LHCN-M2 (cell line): ENCODE measurements at places on chromosomes 3 and 15.

GRCh38 chr15:70495991-70496599 lies 267.3 kb downstream of the UACA start:
- no peak for DNase-seq

DNA sequence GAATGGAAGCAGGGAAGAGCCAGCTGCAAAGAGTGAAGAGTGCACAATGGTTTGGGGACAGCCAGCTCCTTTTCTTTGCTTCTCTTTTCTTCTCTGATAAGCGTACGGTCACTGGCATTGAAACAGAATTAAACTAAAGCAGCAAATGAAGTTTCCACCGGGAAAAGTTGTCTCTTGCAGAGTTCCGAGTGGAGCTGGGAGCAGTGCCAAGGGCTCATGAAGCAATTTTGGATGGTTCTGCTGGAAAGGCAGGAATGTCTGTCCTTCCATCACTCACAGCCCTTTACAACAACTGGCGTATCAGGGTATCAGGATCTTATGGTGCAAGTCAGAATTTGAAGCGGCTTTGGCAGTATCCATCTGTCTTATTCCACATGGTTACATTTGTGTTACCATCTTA lies 1042.9 kb downstream of the NTRK3 start:
- DNase-seq = no peak

- DNase-seq = no peak
These were observed 45.7 kb downstream of the FAM98B start for GRCh38 chr15:38499651-38500050.

- DNase-seq = no peak
These were observed 461.5 kb upstream of the NR2F2 start for GRCh38 chr15:95868970-95869369.

- DNase-seq = peak; percentile 86
These were observed 1.8 kb downstream of the DIPK2A start for GRCh38 chr3:143973259-143974021.

DNA sequence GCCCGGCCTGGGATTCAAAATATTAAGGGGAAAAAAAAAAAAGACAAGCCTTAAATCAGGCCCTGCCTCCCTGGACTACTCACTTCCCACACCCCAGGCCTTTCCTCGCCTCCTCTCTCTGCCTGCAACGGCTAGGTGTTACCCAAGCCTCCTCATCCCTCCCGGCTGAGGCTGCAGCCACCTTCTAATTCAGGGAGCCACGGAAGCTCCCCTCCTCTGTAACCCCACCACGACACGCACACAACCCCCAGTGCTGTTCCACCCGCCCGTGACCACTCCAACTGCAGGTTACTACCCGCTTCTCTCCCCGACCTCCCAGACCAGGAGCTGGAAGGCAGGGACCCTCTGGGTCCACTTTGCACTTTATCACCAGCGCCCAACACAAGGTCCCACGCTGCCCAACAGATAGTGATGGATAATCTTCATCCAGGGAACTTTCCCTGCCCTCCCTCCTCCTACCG lies 936 bp downstream of the KIF7 start:
- DNase-seq = peak; percentile 13

- no peak for DNase-seq
These were observed 27.1 kb upstream of the TBL1XR1 start for GRCh38 chr3:177224414-177224813.

DNA sequence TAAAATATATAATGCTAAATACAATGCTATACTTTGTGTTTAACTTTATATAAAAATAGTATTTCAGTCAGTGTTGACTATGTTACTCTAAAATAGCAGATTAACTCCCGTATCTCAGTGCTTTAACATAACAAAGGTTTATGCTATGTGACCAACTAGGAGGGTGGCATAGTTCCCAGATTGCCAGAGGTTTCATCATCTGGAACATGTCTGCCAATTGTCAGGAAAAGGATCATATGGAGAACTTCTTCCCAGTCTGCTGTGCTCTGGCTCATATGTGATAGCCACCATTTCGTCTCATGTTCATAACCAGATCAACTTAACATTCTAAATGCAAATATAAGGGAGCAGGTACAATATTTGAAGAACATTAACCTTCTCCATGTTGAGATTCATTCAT lies 720.2 kb downstream of the MCTP2 start:
- no peak for DNase-seq

GRCh38 chr15:64461721-64462162 lies 1.4 kb downstream of the ZNF609 start:
- DNase-seq = no peak

DNA sequence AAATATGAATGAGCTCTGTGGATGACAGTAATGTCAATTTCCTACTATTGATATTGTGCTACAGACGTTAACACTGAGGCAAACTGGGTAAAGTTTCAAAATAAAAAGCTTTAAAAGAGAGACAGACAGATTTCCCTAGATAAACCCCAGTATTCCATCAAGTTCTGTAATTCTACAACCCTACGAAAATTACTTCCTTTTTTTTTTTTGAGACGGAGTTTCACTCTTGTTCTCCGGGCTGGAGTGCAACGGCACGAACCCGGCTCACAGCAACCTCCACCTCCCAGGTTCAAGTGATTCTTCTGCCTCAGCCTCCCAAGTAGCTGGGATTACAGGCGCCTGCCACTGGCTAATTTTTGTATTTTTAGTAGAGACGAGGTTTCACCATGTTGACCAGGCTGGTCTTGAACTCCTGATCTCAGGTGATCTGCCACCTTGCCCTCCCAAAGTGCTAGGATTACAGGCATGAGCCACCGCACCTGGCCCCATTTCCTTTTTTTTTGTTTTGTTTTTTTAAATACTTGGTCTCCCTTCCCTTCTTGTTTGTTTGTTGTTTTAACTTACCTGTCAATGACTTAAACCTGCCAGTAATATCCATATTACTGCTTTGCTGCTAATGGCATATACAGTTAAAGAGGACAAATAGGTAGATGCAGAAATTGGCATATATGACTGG lies 57.2 kb downstream of the CBLB start:
- DNase-seq = no peak

- peak; percentile 1 for DNase-seq
These were observed 34.8 kb upstream of the DCP1A start for GRCh38 chr3:53382106-53382505.

GRCh38 chr3:47003461-47004368 lies 24.2 kb downstream of the NBEAL2 start:
- DNase-seq = no peak

- no peak for DNase-seq
These were observed 8.4 kb upstream of the FOXB1 start for GRCh38 chr15:59995568-59996297.

GRCh38 chr3:41653571-41654239 lies 308.2 kb downstream of the ULK4 start:
- peak; percentile 7 for DNase-seq

GRCh38 chr3:184734903-184735701 lies 23.2 kb upstream of the MAGEF1 start:
- DNase-seq = no peak

GRCh38 chr3:126974756-126975155 lies 8.2 kb upstream of the PLXNA1 start:
- DNase-seq = no peak

- peak; percentile 97 for DNase-seq
These were observed 57.8 kb downstream of the NEK10 start for GRCh38 chr3:27311400-27311799.

DNA sequence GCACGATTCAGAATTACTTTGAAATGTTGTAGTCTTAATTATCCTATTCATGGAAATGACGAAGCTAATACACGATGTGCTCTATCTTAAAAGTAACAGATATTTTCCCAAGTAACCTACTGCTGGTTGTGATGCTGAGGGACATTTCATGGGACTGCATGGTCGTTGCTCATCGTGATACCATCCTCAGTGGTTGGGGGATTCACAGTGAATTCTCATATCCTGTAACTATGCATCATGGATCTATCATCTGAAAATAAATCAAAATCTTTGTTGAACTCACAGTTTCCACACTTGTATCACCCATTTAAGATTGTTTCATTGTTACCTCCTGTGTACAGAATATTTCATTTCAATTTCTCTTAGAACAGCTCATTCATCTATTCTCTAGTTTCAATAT lies 84.7 kb downstream of the OPA1 start:
- DNase-seq = no peak

DNA sequence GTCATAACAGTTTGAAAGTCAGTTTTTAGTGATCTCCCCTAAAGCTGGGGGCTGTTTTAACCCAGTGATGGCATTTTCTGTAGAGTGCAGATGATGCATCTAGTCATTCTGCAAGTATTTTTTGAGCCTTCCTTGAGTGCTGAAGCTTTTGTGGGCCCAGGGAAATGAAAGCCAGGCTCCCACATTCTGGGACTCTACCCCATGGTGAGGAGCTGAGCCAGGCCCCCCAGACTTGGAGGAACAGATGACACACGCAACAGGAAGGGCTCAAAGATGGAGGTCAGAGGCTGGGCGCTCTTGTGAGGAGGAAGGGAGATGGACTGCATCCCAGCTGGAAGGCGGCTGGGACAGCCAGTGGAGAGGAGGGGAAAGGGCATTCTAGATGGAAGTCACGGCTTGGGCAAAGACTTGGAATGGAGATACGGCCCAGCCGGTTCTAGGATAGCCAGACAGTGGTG lies 40.8 kb downstream of the MRAS start:
- no peak for DNase-seq

DNA sequence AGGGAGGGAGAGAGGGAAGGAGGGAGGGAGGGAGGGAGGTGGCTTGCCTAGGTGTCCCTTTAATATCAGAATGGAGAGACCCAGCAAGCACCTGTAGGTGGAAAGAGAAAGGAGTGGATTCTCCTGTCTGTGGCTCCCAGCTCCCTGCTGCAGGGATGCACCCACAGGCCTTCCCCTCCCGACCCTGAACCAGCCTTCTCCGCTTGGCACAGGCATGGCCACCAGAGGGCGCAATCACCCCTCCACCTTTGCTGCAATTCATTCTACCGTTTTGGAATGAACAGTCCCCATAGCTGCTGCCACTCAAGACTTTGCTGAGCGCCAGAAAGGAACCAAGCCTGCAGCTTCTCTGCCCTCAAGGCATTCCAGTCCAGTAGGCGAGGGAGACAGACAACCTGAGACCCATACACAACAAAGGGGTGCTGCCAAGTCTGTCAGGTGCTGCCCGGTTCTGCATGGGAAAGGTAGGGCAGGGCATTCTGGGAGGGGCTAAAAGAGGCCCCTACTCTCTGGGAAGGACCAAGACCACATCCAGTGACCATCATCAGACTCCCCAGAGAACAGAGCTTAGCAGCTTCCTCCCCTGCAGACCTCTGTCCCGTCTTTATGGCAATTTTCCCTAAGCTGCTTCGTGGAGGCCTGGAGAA lies 4.9 kb downstream of the TLR9 start:
- DNase-seq = peak; percentile 64

DNA sequence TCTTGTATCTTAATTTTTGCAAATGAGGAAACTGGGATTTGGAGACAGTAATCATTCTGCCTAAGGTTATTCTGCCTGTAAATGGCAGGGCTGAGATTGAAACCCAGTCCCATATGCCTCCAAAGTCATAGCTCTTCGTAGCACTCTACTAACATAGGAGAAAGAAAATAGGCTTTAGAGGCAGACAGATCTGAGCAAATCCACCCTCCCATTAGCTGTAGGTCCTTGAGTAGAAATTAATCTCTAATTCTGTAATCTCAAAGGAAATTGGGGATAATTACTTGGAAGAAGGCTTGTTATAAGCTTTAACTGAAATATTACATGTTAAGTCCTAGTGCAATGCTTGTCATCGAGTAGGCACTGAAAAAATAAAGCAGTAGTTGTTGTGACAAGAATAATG lies 252.1 kb upstream of the PEX5L start:
- no peak for DNase-seq

DNA sequence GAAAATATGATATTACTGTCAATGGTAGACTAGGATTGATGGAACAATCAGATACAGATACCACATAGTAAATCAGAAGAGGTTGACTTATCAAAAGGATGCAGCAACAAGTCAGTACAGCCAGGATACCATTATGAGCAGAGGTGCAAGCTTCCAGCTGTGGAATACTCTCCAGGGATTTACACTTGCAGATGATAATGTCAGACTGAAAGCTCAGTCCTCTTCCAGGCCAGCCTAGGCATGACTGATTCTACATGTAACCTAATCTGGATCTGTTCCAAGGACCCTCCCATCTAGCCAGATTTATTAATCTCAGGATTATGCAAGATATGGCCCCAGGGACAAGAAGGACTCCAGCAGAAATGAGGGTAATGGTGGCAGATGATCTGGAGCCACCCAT lies 8.2 kb downstream of the FILIP1L start:
- no peak for DNase-seq

DNA sequence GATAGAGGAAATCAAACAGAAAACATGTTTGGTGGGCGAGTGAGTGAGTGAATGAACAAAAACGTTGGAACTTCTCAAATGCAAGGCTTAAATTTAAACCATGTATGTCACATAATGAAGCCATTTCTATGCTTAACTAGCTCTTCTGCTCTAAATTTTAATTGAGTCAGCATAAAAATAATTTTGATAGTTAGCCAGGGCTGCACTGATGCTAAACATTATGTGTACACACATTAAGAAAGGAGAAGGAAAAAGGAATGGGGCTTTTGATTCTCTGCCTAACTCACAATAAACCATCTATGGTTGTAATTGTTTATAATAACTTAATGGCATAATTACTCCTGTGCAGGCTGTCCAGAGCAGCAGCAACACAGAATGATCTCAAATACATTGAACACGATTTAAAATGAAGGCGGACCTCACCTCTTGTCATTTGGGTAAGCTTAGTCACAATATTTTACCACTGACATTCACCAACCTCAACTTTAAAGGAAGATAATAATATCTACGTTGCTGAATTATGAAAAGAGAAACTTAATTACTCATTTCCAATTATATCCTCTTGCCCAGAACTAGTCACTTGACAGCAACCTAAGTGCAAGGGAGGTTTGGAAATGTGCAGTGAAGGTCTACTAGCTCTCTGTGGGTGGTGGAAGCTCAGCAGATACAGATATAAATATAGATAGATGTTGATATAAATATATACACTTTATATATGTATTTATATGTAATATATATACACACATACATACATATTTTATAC lies 318.4 kb upstream of the TRIM42 start:
- no peak for DNase-seq

GRCh38 chr15:70033529-70034140 lies 64.1 kb downstream of the TLE3 start:
- peak; percentile 37 for DNase-seq

GRCh38 chr3:158152186-158152585 lies 42.3 kb downstream of the RSRC1 start:
- peak; percentile 49 for DNase-seq

GRCh38 chr15:33059184-33059583 lies 135.3 kb downstream of the FMN1 start:
- peak; percentile 43 for DNase-seq

GRCh38 chr3:186400662-186401061 lies 38.6 kb upstream of the DGKG start:
- no peak for DNase-seq

- DNase-seq = no peak
These were observed 328.2 kb downstream of the TIGIT start for GRCh38 chr3:114622001-114622400.

- no peak for DNase-seq
These were observed 8.1 kb downstream of the INAFM2 start for GRCh38 chr15:40331637-40332036.

- DNase-seq = no peak
These were observed 707 bp upstream of the FAM81A start for GRCh38 chr15:59437142-59437816.
